Panc1 (cell line): ENCODE measurements at places on chromosomes 4 and X. TPM values are rescaled to one million over a fixed set of nuclear protein-coding genes. Genes with fewer than 3 reads are reported as not detected.

- H3K4me1 ChIP-seq, result no peaks in the 10 kb centered on the region; the same call in 1 of the 2 replicates
- H3K27ac ChIP-seq, result no peak overlapping the region
- no peak for DNase-seq
- no peaks in the 10 kb centered on the region for H3K36me3 ChIP-seq
- H3K27me3 ChIP-seq, result no peaks in the 10 kb centered on the region
These were observed 111.7 kb upstream of the RPS6KA3 start for GRCh38 chrX:20378233-20378920.

DNA sequence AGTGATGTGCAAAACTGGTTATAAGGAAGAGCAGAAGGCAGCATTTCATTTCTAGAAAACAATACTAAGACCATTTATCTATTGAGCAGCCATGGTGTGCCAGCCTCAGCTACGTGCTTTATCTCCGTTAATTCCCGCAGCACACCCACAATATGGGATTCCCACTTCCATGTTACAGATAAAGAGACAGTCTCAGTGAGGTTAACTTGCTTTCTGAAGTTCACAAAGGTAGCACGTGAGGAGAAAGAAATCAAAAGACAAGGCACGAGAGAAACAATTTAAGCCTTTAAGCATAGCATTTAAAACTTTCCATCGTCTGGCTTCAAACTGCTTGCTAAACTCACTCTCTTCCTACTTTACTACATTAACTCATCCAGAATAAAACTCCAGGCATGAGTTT, 8.0 kb upstream of the RPL34 start:
- DNase-seq, result no peak
- no peaks in the 10 kb centered on the region for H3K27me3 ChIP-seq
- no peaks in the 10 kb centered on the region for H3K36me3 ChIP-seq
- H3K4me3 ChIP-seq, result no peak overlapping the region
- H3K4me1 ChIP-seq, result no peaks in the 10 kb centered on the region

GRCh38 chrX:6738518-6739470, 203.9 kb upstream of the VCX3A start:
- no peaks in the 10 kb centered on the region for H3K36me3 ChIP-seq
- no peak overlapping the region for H3K27ac ChIP-seq
- H3K4me1 ChIP-seq, result no peaks in the 10 kb centered on the region

- no peak overlapping the region for H3K27ac ChIP-seq
- no peak overlapping the region for H3K4me3 ChIP-seq
- H3K27me3 ChIP-seq, result no peaks in the 10 kb centered on the region
- no peaks in the 10 kb centered on the region for H3K36me3 ChIP-seq
These were observed 8.0 kb downstream of the FAM241A start for GRCh38 chr4:112153211-112153791.

RXFP1 gene
- total RNA-seq, result not detected

GRCh38 chrX:20542072-20542471, 275.4 kb upstream of the RPS6KA3 start:
- no peaks in the 10 kb centered on the region for H3K36me3 ChIP-seq
- H3K27me3 ChIP-seq, result no peaks in the 10 kb centered on the region
- DNase-seq, result no peak
- no peak overlapping the region for H3K27ac ChIP-seq

DNA sequence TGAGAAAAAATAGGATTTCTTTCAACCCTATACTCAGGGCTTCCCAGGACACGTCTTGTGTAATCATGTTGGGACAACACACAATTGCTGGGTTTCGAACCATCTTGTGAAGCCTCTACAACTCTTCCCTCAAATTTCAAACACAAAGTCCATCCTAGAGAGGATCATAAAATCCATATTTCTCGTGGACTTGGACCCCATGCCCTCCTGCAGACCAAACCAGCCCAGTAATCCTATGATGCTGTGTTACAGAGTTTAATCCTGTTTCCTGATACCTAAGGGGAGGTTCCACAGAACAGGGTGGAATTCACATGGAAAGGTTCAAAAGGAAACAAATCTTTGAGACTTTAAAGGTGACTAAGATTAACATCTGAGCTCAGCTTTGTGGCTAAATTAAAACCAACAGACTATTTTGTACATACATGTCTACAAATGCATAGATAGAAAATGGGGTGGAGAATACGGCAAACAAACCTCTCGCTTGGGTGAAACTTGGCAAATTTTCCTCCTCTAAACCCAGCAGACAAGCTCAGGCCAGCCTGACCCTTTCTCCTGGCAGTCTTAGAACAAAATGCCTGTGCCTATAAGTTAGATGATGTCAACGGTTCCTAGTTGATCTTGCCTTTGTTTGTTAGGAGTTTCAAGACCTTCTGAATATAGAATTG, 38.1 kb downstream of the EGFL6 start:
- no peaks in the 10 kb centered on the region for H3K36me3 ChIP-seq
- H3K4me3 ChIP-seq, result no peak overlapping the region
- DNase-seq, result no peak
- H3K27ac ChIP-seq, result no peak overlapping the region
- H3K4me1 ChIP-seq, result no peaks in the 10 kb centered on the region
